EL (cell line): ENCODE measurements at places on chromosomes 5 and 9.

DNA sequence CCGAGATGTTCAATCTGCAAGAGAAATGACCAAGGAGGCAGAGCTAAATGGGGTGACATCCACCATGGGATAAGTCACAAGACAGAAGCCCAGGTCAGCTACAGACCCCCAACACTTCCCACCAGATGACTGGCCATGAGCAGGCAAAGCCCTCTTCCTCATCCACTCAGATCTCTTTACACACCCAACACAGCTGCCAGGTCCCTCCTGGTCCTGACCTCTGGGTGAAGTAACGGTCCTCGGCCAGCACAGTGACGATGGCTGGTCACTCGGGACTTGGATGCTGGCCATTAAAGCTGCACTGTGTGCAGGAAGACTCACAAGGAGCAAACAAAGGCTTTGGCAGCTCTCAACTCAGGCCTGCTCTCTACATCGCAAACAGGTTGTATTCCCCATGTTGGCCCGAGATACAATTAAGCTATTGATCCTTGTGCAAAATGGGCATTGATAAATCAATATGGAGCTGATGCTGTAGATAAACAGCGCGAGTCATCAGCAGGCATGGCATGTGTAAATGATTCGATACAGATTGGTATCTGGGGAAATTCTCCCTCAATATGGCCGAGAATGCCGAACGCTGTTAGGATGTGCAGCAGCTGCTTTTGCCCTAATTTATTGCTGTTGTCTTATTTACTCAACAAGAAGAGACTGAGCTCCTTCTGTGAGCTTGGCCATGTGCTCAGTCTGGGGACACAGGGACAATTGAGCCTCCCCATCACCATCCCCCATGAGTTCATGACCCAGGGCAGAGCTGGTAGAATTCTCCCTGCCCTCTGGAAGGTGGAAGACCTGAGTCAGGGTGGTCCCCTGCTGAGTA, 98.7 kb downstream of the C5orf15 start:
- no peak for DNase-seq

- no peak for DNase-seq
These were observed 91.9 kb upstream of the C9orf72 start for GRCh38 chr9:27665136-27665535.

- DNase-seq, result peak; percentile 90
These were observed 98.3 kb downstream of the PPARGC1B start for GRCh38 chr5:149828161-149829011.

GRCh38 chr5:93567424-93567823, 13.6 kb downstream of the NR2F1-AS1 start:
- DNase-seq, result no peak

DNA sequence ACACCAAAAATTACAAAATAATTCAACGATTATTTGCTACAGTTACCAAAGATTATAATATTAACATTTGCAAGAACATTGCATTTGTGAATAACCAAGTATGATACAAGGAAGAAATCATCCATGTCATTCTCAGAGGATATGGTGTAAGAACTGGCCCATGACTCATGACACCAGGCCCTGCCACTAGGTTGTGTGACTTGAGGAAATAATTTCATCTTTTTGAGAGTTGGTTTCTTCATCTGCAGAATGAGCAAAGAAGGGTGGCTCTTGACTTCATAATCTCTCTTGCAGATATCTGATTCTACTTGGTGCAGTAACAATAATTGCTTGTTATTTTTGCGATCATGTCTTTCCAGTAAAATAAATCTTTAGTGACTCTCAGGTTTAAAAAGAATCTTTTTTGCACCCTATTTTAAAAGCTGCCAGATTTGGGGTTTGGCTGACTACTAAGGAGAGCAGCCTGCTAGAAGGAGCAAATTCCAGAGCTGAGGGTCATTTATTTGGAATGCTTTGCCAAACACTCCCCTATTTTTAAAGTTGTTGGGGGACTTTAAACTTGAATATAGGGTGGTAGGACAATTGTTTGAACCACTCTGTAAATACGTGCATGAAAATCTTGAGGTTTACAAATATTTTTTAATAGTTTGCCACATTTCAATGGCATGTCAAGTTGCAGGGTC, 23.5 kb downstream of the ITGA1 start:
- DNase-seq, result peak; percentile 76

- DNase-seq, result peak; percentile 95
These were observed 144.5 kb upstream of the TNC start for GRCh38 chr9:115262477-115262876.

GRCh38 chr9:94761481-94761880, 35.0 kb downstream of the AOPEP start:
- DNase-seq, result no peak

DNA sequence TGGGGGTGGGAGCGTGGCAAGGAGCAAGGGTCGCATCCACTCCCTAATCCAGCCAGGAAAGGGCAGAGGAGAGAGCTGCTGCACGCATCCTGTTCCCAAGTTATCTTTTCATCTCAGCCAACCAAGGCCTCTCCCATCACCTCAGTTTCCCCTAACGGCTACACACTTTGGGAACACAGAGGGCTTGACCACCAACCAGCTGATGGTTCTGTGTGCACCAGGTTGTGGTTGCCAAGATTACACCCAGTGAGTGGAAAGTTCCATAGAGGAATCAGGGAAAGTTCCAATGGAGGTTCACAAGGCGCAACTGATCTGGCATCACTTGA, 53.9 kb downstream of the ADAM19 start:
- no peak for DNase-seq
